ENCODE measurements at places on chromosomes 2 and 18.

DNA sequence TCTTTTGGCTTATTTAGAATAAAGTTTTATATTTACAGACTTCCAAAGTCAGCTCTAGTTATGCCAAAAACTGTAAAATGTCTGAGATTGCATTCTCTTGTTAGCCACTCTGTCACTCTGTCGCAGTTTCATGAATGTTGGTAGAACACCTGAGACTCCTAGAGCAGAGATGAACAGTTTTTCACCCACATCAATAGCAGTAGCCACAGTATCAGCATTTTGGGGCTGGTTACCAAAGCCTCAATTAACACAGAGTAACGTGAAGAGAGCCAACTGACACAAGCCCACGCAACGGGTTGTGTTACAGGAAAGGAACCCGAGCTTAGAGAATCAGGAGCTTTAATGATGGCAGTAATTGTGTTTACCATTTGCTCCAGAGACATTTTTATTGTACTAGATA lies 443.0 kb upstream of the SLC39A10 start:
- DNase-seq, result no peak

DNA sequence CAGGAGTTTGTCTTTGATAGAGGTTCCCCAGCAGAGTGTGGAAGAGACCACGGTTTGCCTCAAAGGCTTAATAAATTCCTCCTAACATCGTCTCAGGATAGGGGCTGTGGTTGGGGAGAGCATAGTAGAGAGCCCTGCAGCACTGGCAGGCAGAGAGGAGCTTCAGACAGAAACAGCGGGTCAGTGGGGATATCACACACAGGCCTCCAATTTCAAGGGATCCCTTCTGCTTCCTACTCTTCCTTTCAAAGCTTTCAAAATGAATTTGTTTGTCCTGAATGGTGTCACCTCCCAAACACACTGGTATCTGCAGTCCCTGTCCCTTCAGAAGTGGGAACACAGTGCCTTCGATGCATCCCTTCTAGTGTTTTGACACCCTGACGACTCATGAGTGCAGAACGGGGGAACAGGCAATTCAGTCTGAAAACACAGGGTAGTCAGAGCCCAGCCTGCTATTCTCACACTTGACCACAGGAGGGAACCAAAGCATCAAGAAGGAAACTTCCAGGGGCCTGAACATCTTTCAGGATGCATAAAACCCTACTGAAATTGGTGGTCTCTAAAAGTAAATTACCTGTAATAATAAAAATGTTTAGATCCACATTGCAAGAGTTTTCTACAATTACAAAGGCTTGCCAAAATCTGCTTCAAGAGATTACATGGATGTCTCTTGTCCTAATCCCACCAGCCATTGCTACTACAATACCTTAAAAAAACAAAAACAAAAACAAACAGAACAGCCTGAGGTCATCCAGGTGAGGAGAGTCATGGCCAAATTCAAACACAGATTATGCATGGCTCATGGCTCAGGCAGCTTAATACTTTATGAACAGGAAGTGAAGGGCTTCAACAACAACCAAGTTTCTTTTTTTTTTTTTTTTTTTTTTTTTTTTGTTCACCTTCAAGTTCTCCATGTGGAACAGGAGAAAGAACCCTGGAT lies 49.8 kb downstream of the SLC14A2 start:
- DNase-seq, result peak; percentile 47

DNA sequence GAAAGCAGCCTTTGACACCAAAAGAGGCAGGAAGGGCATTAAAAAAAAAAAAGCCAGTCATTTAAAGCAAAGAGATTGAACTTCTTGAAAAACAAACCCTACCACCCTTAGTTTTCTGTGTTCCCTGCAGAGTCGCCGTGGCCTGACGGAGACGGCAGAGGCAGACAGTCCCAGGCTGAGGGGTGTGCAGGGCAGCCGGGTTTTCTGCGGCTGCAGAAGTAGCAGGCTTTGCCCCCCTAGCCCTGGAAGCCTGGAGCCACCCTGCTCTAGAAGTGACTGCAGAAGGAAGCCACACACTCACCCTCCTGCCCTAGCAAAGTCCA lies 2.8 kb downstream of the INPP5D start:
- no peak for DNase-seq

DNA sequence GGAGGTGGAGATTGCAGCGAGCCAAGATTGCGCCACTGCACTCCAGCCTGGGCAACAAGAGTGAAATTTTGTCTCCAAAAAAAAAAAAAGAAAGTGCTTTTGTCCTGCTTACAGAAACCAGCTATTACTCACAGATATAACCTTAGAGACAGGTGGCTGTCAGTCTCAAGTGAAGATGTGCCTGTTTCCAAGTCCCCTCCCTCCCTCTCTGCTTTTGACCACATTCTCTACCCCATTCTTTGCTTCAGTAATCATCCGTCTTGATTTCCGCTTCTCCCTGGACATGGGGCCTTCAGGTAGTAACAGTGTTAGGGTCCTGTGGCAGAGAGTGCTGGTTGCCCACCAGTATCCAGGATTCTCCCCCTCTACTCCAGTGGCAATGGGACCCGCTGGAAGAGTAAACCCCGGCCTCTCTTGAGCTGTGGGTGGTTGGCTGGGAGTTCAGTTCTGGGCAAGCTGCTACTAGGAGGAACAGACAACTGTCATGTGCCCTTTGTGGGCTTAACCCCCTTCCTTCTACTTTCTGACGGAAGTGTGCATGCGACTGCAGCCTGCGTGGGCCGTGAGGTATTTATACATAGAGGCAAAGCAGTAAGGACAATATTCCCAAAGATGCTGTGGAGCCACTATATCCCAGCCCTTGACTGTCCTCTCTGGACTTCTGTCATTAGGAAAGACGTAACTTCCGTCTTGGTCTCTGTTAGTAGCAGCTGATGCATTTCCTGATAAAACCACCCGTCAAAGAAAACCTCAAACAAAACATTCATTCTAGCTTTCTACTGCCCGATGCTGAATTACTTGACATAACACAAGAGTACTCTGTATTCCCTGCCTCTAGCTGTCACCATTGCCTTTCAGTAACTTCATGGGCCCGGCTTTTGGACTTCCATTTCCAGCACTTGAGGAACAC lies 17.8 kb downstream of the PDCL3 start:
- peak; percentile 20 for DNase-seq

- DNase-seq, result no peak
Measured at GRCh38 chr2:13524492-13524891, 807.8 kb downstream of the TRIB2 start.

GRCh38 chr2:24720310-24720709 lies 72.9 kb downstream of the PTRHD1 start:
- no peak for DNase-seq

GRCh38 chr18:21449367-21450290 lies 150.9 kb downstream of the ESCO1 start:
- DNase-seq, result no peak

Measured in stimulated activated CD8-positive, alpha-beta memory T cell treated with anti-CD3 and anti-CD28 coated beads, Interleukin-4, amount 100 ng/mL, for 4 hours (primary cell).